SJSA1 (cell line): ENCODE measurements at places on chromosomes 13 and 19.

DNA sequence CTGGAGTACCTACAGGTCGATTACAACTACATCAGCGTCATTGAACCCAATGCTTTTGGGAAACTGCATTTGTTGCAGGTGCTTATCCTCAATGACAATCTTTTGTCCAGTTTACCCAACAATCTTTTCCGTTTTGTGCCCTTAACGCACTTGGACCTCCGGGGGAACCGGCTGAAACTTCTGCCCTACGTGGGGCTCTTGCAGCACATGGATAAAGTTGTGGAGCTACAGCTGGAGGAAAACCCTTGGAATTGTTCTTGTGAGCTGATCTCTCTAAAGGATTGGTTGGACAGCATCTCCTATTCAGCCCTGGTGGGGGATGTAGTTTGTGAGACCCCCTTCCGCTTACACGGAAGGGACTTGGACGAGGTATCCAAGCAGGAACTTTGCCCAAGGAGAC lies 4.7 kb downstream of the SLITRK5 start:
- no peak for DNase-seq

GRCh38 chr19:12156223-12157058 lies at the start of gene ZNF625:
ZNF625 (minus strand) TSS chr19:12156734; CDS start chr19:12156558, 176 bp downstream.
- peak; percentile 71 for DNase-seq

- no peak for DNase-seq
These were observed 7.3 kb downstream of the IGSF23 start for GRCh38 chr19:44620667-44621066.

DNA sequence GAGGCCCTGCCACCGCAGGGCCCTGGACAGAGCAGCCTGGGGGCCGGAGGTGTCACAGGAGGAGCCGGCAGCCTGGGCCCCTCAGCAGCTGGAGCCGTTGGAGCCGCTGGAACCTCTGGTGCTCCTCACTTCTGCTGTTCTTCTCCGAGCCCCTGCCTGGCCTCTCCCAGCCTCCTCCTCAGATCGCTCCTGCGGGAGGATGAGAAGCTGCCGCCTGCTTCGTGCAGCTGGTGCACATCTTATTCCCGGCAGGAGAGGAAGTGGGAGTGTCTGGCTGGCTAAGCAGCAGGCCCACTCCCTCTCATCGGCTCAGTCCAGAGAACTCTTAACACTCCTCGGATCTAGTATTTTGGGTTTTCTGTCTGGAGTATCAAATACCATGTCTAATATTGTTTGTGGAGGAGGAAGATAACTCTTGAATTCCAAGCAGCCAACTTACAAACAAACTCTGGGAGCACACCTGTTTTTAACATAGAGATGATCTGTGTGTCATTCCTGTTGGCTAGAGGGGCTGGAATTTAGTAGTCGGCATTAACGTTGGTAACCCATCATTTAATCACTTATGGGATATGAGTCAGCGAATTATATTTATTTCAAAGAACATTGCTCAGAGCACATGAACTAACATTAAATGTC lies 37.1 kb upstream of the RNF113B start:
- peak; percentile 49 for DNase-seq

- DNase-seq, result no peak
These were observed 34.0 kb downstream of the LRCH1 start for GRCh38 chr13:46586751-46587514.

GRCh38 chr13:99228737-99229691 lies 28.4 kb downstream of the UBAC2 start:
- peak; percentile 100 for DNase-seq

GRCh38 chr19:40530091-40530901 lies 46.4 kb upstream of the SHKBP1 start:
- DNase-seq, result no peak

DNA sequence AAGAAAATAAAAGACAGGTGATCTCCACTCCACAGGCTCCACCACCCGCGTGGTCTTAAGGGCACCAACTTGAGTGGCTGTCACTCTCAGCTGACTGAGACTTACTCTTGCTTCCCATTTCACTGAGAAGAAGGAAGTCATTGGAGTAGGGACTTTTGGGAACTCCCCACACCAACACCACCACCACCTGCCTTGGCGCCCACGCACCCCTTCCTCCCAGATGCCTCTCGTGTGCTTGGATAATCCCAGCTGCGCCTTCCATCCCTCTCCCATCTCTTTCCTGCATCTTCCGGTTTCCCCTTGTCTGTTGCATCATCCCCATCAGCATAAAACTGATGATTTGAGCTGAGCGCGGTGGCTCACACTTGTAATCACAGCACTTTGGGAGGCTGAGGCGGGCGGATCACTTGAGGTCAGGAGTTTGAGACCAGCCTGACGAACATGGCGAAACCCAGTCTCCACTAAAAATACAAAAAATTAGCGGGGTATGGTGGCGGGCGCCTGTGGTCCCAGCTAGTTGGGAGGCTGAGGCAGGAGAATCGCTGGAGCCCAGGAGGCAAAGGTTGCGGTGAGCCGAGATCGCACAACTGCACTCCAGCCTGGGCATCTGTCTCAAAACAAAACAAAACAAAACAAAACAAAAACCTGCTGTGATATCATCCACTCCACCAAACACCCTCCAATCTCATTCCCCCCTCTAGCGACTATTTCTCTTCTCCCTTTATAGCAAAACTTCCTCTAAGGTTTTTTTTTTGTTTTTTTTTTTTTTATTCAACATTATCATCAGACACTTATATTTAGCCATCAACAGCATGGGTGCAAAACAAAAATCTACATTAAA lies 25.5 kb downstream of the AP2S1 start:
- DNase-seq, result no peak

- no peak for DNase-seq
These were observed 2.0 kb upstream of the TMEM221 start for GRCh38 chr19:17450264-17451075.

DNA sequence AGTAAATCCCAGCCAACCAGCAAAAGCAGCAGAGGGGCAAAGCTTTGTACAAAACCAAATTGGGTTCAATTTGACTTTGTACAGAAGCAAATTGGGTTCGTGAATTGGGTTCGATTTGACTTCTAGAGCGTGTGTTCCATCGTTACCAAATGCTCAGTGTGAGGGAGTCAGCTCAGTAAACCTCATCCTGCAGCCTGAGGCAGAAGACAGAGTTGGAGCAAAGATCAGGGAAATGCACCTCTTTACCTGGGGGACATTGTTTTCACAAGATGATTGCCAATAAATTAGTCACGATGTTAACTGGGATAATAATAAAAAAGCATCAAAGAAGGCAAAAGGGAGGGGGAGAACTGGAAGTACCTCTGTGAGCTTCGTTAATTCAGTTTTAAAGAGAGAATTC lies 1.5 kb downstream of the RAB20 start:
- DNase-seq, result no peak

GRCh38 chr13:42814868-42815267 lies 33.5 kb downstream of the FAM216B start:
- DNase-seq, result no peak

- DNase-seq, result no peak
These were observed 10.2 kb downstream of the MPHOSPH8 start for GRCh38 chr13:19643652-19644051.

GRCh38 chr13:99875391-99875790 lies 96.2 kb downstream of the ZIC5 start:
- DNase-seq, result peak; percentile 39

DNA sequence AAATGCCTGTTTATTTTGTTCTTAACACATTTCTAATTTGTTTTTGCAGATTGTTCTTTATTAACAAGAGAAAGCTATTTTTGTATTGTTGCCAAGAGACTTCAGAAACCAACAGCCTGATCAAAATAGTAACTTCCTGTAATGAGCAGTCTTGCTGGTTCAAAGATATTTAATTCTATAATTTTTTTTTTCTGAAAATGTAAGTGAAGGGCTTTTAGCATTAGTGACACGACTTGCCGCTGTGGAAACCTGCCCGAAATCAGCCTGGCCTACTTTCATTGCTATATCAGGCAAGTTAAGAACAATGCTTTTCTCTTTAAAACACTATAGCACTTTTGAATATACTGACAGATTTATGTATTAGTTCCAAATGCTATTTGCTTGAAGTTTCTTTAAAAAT lies 374.3 kb downstream of the EFNB2 start:
- DNase-seq, result no peak

DNA sequence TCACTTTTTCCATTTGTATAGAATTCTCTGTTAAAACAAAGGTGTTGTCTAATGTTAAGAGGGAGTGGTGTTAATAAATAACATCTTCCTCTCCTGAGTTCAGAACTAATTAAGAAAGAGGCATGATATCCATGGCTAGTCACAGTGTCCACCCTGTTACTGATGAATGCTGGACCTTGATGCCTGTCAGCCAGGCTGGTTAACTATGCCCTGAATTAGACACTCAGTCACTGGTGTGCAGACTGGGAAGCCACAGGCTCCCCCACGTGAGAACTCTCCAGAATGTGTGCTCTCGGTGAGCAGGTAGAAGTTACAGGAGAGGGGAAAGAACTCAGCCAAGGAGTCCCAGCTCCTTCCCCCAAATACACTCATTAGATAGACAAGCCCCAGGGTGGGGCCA lies 56.1 kb upstream of the RNF113B start:
- DNase-seq, result no peak

DNA sequence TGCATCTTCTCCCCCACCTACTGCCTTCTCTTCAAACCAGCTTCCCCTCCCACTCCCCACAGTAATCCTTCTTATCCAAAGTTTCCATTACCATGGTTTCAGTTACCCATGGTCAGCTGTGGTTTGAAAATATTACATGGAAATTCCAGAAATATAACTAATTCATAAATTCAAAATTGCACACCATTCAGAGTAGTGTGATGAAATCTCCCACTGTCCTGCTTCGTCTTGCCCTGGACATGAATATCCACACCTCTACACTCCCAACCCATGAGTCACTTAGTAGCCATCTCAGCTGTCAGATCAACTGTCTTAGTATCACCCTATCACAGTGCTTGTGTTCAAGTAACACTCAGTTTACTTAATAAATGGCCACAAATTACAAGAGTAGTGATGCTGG lies 3.8 kb upstream of the KCTD12 start:
- no peak for DNase-seq

- no peak for DNase-seq
These were observed 285.4 kb downstream of the ATP8A2 start for GRCh38 chr13:25657157-25657556.

GRCh38 chr19:53333066-53333462 lies 485 bp upstream of the ZNF845 start:
- DNase-seq, result peak; percentile 57

DNA sequence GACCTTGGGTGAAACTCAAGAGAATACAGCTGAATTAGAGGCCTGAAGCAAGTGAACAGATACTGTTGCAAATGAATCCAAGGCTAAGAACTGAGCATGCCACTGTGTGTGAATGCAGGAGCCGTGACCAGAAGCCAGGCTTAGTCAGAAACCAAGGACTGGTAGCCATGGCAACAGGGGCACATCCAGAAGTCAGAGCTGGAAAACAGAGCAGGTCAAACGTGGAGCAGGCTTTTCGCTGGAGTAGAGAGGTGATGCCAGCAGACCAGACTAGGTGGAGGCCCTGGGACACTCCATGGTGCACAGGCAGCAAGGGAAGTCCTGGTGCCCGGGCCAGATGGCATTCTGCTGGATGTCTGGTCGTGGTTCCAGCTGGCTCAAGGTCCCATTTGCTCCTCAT lies 564.1 kb downstream of the PCDH9 start:
- DNase-seq, result no peak

- no peak for DNase-seq
These were observed 564.8 kb upstream of the SLITRK1 start for GRCh38 chr13:84446972-84447639.

DNA sequence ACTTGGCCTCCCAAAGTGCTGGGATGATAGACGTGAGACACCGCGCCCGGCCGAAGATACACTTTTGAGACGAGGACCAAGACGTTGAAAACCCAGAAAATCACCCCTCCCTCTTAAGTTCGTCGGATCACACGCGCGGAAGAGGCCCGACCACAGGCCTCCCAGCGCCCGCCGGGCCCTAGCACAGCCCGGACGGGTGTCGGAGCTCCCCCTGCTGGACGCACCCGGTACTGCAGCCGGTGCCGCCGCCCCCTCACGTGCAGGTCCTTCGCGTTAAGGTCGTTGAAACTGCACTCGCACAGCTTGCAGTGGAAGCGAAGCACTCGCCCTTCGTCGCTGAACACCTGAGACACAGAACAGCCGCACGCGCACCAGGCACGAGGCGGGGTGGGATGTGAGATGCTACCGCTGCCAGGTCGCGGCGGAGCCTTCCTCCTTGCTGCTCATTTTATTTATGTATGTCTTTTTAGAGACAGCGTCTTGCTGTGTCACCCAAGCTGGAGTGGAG lies 35.7 kb upstream of the MATK start:
- DNase-seq, result no peak

- no peak for DNase-seq
These were observed 42.0 kb downstream of the DCLK1 start for GRCh38 chr13:36089130-36089647.

GRCh38 chr13:32164622-32165268 lies 133.2 kb downstream of the FRY start:
- DNase-seq, result peak; percentile 43

- DNase-seq, result no peak
These were observed 108.9 kb upstream of the STARD13 start for GRCh38 chr13:33394294-33394932.

- peak; percentile 98 for DNase-seq
These were observed 71.5 kb downstream of the NUFIP1 start for GRCh38 chr13:44917589-44918325.

DNA sequence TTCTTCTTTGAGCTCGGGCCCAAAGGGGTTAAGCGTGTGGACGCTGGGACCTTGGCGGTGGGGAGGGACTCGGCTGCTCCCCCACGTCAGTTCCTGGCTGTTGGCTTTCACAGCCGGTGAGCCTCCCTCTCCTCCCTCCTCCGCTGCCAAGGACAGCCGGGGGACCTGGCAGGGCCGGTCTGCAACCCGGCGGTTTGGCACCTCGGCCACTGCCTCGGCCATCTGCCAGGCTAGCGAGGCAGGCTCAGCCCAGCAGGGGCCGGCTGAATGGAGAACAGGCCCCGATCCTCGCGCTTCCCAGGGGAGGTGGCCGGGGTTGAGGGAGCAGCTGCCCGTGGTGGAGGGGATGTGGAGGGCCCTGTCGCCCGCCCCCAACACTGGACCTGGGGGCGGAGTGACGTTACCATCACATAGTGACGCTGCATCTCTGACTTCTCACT lies 5.0 kb downstream of the TLE5 start:
- peak; percentile 88 for DNase-seq
